HFFc6 (cell line): ENCODE measurements at places on chromosomes 6 and 20. TPM values are rescaled to one million over a fixed set of nuclear protein-coding genes. Genes with fewer than 3 reads are reported as not detected.

GRCh38 chr6:152896923-152897322 lies 85.9 kb downstream of the FBXO5 start:
- H3K4me1 ChIP-seq, result peaks cover 7% of the 10 kb centered on the region; the same call in 1 of the 2 replicates
- H3K36me3 ChIP-seq, result no peaks in the 10 kb centered on the region
- no peak for DNase-seq
- H3K27ac ChIP-seq, result no peak overlapping the region
- H3K27me3 ChIP-seq, result peaks cover 4% of the 10 kb centered on the region; the same call in 1 of the 2 replicates

- H3K4me1 ChIP-seq, result peaks cover 16% of the 10 kb centered on the region
- no peaks in the 10 kb centered on the region for H3K27me3 ChIP-seq
- no peak overlapping the region for H3K27ac ChIP-seq
Observed at GRCh38 chr6:17207281-17207680, 73.9 kb upstream of the RBM24 start.

GRCh38 chr6:144405163-144405562 lies 120.0 kb downstream of the UTRN start:
- H3K27me3 ChIP-seq, result no peaks in the 10 kb centered on the region; the same call in 1 of the 2 replicates
- peaks cover 10% of the 10 kb centered on the region for H3K36me3 ChIP-seq
- no peak overlapping the region for H3K4me3 ChIP-seq
- H3K27ac ChIP-seq, result no peak overlapping the region

DNA sequence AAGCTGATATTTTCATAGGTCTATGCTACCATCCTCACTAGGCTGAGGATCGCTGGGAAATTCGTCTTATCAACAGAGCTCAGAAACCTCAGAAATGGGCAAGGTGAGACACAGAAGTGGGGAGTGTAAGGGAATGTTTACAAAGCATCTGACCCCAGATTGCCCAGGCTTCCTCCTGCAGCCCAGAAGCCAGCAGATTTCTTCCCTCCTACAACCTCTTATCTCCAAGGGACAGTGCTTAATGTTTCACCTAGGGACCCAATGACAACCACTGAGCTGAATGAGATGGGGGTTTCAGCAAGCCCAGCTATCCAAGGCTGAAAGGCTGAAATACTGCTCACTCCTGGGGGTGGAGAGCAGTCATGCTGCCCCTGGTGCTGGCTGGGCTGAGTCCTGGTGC lies 52.4 kb upstream of the TBC1D7 start:
- H3K27me3 ChIP-seq, result no peaks in the 10 kb centered on the region; the same call in 1 of the 2 replicates
- no peaks in the 10 kb centered on the region for H3K36me3 ChIP-seq
- H3K27ac ChIP-seq, result no peak overlapping the region
- DNase-seq, result no peak
- H3K4me3 ChIP-seq, result no peak overlapping the region

LY6G6D gene
- not detected in 3 replicates for total RNA-seq

GRCh38 chr20:6295867-6296256 lies 173.0 kb upstream of the FERMT1 start:
- no peaks in the 10 kb centered on the region for H3K4me1 ChIP-seq
- DNase-seq, result no peak
- no peak overlapping the region for H3K27ac ChIP-seq
- no peak overlapping the region for H3K4me3 ChIP-seq

- H3K27me3 ChIP-seq, result no peaks in the 10 kb centered on the region
Observed at GRCh38 chr6:15621203-15622044, 41.4 kb downstream of the DTNBP1 start.

GRCh38 chr20:5895626-5896025 lies 54.7 kb downstream of the TRMT6 start:
- no peak overlapping the region for H3K27ac ChIP-seq
- no peaks in the 10 kb centered on the region for H3K36me3 ChIP-seq
- H3K4me3 ChIP-seq, result no peak overlapping the region
- H3K4me1 ChIP-seq, result no peaks in the 10 kb centered on the region

DNA sequence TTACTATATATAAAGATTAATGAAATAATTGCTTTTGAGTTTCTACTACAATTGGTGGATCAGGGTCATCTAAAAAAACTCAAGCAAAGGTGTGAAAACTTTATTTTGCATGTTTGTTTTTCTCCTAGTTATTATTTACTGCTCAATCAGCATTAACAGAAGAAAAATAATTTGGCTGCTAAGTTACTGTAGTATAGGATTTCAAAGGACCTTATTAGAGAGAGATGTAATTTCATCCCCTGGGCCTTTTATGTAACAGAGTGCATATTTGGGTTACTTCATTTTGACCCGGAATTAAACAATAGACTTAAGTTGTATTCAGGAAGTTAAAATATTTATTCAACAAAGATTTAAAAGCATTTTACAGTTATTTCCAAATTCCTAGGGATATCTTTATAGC lies 49.8 kb downstream of the EYA4 start:
- H3K4me3 ChIP-seq, result no peak overlapping the region
- H3K36me3 ChIP-seq, result no peaks in the 10 kb centered on the region
- no peaks in the 10 kb centered on the region for H3K27me3 ChIP-seq
- no peak for DNase-seq
- no peak overlapping the region for H3K27ac ChIP-seq

ELOVL4 gene
- 5.7 to 6.2 TPM (median 6.0 TPM) in 3 replicates for total RNA-seq

GRCh38 chr20:61159957-61160686 lies 91.9 kb upstream of the CDH4 start:
- DNase-seq, result no peak
- H3K36me3 ChIP-seq, result no peaks in the 10 kb centered on the region
- no peak overlapping the region for H3K27ac ChIP-seq
- no peaks in the 10 kb centered on the region for H3K4me1 ChIP-seq

- H3K27ac ChIP-seq, result no peak overlapping the region
- H3K27me3 ChIP-seq, result no peaks in the 10 kb centered on the region
- no peaks in the 10 kb centered on the region for H3K4me1 ChIP-seq
- DNase-seq, result no peak
Observed at GRCh38 chr20:9839626-9840025, 750 bp upstream of the PAK5 start.

DNA sequence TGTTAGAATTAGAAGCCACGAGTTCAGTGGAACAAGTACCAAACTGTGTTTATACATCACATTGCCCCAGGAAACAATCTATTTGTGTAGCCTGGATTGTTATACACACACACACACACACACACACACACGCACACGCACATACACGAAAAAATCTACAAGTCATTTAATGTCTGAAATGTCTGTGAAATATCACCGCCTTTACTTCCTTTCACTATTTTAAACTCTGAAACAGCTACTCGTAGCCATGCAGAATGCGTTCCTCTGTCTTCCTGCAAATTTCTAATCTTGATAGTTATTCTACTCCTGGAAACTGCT lies 84.4 kb upstream of the SCAF8 start:
- H3K27me3 ChIP-seq, result peaks cover 6% of the 10 kb centered on the region
- no peak for DNase-seq
- H3K27ac ChIP-seq, result no peak overlapping the region
- no peaks in the 10 kb centered on the region for H3K36me3 ChIP-seq

HSPA12B gene
- total RNA-seq, result not detected in 2 replicates

LINC00237 gene
- total RNA-seq, result not detected in 2 replicates

DNA sequence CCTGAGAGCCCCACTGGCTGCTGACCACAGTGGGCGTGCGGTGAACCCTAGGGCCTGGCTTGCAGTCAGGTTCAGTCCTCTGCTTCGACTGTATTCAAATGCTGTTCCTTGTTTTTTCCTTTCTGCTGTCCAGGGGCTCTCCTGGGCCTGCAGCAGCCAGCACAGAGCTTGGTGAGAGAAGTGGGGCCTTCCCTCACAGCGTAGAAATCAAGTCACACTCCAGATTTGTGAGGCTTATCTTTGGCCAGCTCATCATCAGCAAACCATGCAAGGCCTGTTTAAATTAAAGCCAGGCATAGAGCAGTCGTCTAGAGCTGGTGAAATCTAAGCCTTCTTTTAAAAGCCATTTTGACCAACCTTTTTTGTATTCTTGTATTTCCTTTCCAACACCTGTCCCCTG lies 8.4 kb downstream of the FAM120B start:
- H3K4me1 ChIP-seq, result peaks cover 40% of the 10 kb centered on the region
- DNase-seq, result no peak

GRIK2 gene
- 24.9 to 28.0 TPM (median 27.4 TPM) in 3 replicates for total RNA-seq

- no peaks in the 10 kb centered on the region for H3K27me3 ChIP-seq
- H3K4me1 ChIP-seq, result peaks cover 39% of the 10 kb centered on the region
- no peak for DNase-seq
- H3K27ac ChIP-seq, result no peak overlapping the region
Observed at GRCh38 chr6:16633961-16634360, 127.3 kb downstream of the ATXN1 start.

GRCh38 chr20:2708073-2708415 lies 15.5 kb downstream of the EBF4 start:
- no peaks in the 10 kb centered on the region for H3K4me1 ChIP-seq
- no peak for DNase-seq
- H3K27me3 ChIP-seq, result peaks cover 39% of the 10 kb centered on the region
- no peak overlapping the region for H3K4me3 ChIP-seq

DNA sequence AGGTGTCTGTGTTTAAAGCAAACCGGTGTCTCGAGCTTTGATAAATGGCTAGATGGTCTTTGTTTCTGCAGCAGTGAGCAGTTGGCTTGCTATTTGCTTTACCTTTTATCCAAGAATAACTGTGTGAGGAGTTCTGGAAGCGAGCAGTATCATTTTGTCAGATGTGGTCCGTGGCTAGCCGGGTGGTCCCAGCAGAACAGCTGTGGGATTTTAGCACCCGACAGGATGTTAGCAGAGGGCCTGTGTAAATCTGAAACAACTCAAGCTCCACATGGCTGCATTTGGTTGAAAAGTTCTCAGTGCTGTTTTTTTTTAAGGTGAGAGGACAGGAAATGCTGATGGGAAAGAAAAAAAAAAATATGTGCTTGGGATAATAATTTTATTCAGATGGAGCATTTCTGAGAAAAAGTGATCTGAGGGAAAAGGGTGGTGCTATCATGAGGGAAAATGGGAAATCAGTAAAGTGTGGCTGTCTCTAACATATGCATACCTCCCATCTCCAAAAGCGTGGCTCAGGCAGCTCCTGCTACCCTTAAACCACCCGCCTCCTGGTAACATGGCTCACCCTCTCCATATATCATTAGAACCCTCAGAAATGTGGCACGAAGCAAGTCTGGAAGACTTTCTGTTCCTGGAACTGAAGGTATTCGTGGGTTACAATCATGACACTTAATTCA lies 215.4 kb downstream of the TSHZ2 start:
- no peak for DNase-seq
- H3K27me3 ChIP-seq, result no peaks in the 10 kb centered on the region
- no peaks in the 10 kb centered on the region for H3K4me1 ChIP-seq
- H3K4me3 ChIP-seq, result no peak overlapping the region
- H3K36me3 ChIP-seq, result no peaks in the 10 kb centered on the region

GRCh38 chr20:2127238-2127637 lies 25.6 kb downstream of the STK35 start:
- no peak overlapping the region for H3K27ac ChIP-seq
- no peak overlapping the region for H3K4me3 ChIP-seq
- no peaks in the 10 kb centered on the region; the same call in 1 of the 2 replicates for H3K27me3 ChIP-seq
- no peak for DNase-seq
- H3K36me3 ChIP-seq, result peaks cover 5% of the 10 kb centered on the region; the same call in 1 of the 2 replicates
